Activated naive CD8-positive, alpha-beta T cell treated with anti-CD3 and anti-CD28 coated beads, Interleukin-2, amount 10 ng/mL, durations not matched to agents 7 days and 5 days (primary cell): ENCODE measurements at places on chromosomes 13 and 19.

DNA sequence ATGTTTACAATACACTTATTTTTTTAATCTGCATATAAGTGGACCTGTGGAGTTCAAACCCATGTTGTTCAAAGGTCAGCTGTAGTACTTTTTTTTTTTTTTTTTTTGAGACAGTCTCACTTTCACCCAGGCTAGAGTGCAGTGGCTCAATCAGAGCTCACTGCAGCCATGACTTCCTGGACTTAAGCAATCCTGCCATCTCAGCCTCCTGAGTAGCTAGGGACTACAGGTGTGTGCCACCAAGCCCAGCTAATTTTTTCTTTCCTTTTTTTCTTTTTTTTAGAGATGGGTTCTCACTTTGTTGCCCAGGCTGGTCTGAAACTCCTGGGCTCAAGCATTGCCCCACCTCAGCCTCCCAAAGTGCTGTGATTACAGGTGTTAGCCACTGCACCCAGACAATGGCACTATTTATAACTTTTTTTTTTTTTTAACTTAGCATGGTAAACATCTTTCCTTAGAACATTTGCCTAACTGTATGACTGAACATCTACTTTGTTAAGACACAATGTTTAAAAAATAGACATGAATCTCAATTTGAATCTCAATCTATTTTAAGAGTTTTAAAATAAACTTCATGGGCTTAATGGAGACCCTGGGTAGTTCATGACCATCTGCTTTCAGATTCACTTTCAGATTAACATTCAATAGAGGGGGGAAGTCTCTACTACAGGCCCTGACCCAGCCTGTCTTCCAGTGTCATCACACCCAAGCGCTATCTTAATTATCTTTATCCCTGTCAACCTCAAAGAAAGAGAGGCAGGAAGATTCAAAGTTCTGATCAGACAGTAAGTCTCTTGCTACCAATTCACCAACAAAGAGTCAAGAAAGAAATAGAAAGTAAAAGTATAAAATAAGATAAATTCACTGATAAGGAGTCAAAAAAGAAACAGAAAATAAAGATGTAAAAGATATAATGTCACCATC is 97.7 kb upstream of the DOCK9 start:
- DNase-seq, result no peak

DNA sequence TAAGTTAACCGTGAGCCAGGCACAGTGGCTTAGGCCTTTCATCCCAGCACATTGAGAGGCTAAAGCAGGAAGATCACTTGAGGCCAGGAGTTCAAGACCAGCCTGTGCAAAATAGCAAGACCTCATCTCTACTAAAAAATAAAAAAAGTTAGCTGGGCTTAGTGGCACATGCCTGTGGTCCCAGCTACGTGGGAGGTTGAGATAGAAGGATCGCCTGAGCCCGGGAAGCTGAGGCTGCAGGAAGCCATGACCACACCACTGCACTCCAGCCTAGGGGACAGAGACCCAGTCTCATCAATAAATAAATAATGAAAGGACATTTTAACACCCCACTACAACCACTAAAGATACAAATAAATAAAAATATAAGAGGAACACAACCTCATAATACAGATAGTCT is 21.6 kb downstream of the LSM14A start:
- no peak for DNase-seq

DNA sequence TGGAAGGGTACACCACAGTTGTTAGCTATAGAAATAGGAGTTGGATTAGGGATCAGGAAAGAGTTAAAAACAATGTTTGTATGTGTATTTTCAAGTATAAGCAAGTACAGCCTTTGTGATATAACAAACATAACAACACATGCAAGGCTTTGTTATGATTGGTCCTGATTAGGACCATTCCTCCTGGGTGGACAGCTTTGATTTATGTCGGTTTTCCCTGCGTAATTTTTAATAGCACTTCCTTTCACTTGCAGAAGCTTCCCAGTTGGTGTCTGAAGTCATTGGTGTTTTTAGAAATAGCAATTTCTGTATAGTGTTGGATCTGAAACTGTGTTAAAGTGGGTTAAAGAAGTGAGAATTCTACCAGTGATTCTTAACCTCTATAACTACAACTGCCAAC is 10.0 kb downstream of the FNDC3A start:
- no peak for DNase-seq

DNA sequence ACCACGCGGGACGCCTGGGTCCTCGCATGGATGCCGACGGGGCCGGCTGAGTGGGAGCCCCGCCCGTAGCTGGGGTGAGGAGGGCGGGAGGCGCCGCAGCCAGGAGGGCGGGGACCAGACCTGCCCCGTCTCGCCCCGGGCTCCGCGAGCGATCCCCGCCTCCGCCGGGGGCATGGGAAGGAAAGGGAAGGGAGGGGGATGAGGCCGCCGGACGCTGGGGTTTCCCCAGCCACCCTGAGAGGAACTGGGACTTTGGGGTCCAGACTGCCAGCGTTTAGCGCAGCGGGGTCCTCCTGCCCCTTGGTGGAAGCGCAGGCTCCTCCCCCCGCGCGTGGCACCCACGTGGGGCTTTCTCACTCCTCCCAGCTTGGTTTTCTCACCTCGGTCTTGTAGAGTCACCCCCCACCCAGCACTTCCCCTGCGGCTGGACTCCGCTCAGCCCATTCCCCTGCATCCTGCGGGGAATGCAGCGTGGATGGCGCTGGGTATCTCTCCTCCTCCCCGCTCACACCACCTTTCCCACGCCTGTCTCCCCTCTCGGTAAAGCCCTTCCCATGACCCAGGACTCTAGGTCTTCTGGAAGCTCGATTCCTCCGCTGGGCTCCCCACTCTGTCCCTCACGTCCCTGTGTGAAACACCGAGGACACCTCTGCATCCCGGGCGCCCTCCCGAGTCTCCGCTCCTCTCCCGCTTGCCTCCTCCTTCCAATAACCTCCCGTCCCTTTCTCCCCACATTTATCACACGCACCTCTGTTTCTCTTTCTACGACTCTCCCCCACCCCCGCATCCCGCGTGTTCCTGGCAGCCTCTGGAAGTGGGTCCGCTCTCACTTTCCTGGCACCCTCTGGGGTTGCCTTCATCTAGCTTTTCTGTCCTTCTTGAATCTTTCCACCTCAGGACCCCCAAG is 2.1 kb downstream of the TGFB1 start:
- peak; percentile 89 for DNase-seq

DNA sequence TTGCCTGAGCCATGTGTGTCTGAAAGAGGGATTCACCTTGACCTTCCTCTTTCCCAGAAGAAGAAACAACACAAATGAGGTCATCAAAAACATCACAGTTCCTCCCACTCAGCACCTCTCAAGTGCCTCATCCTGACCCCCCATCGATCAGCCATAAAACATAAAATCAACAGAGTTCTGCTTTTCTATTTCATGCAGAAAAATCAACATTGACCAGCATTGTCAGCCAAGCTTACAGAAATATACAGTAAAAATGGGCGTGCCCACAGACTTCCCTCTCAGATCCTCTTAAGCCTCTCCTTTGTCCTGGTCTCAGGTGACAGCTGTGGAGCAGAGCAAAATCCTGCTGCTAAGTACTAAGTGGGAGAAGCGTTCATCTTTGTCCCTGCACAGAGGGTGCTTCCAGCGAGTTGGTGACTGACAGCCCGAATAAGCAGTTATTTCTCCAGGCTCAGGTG is 213.3 kb downstream of the OLFM4 start:
- DNase-seq, result no peak

- DNase-seq, result no peak
These were observed 101.2 kb downstream of the WASF3 start for GRCh38 chr13:26658448-26659385.

GRCh38 chr19:49387936-49388372 is at the start of gene KASH5:
Gene KASH5 (plus strand): TSS chr19:49388249. CDS start chr19:49390884, 2,635 bp downstream.
- DNase-seq, result peak; percentile 87

- DNase-seq, result no peak
These were observed 574 bp downstream of the VMAC start for GRCh38 chr19:5905114-5905778.

DNA sequence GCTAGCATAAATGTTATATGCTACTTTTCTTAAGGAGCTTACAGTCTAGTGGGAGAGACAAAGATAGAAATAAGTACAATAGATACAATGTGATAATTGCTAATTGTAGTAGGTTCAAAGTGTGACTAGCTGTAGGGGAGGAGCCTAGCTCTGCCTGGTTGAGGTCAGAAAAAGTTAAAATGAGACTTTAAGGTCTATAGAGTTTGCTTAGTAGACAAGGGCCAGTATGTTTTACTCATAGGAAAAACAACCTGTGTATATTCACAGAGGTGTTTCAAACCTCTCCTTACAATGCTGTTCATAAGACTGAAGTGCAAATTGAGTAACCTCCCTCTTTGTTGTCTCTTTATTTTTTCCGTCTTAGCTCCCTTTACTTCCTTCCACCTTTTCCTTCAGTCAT is 56.1 kb downstream of the PDS5B start:
- no peak for DNase-seq

GRCh38 chr13:110399801-110400200 is 92.7 kb downstream of the COL4A2 start:
- no peak for DNase-seq

GRCh38 chr19:51552996-51553725 is 17.9 kb upstream of the ZNF175 start:
- DNase-seq, result peak; percentile 69

DNA sequence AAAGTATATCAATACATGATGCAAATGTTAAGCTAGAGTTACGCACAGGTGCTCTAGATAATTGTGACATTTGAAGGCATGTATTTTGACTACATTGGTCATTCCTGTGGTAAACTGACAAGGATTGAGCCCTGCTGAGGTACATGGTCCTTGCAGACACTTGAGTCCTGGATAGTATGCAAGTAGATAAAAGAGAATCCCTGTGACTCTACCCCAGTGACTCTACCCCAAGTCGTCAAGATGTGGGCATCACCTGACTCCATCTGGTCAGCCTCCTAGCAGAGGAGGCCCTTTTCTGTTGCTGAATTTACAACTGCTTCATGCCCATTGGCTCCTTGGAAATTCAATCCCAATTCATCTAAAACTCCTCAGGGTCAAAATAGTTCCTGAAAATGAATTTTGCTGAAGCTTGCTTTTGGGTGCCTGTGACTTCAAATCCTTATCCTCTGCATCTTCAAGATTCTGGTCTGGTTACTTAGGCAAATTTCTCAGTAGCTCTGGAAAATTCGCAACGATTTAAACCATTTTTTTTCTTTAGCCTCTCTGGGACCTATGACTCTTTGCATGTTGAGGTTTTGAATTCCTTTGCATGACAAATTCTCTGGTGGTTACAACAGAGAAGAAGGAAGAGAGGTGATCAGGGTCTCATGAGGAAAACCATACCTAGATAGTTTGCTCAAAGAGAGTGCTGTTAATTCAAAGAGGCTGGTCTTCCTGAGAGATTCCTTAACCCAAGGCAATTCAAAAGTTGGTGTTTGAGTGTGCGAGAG is 422.1 kb downstream of the FGF9 start:
- DNase-seq, result no peak

- DNase-seq, result no peak
These were observed 391 bp downstream of the KLF1 start for GRCh38 chr19:12886651-12886968.

- DNase-seq, result no peak
These were observed 930.0 kb upstream of the SLITRK6 start for GRCh38 chr13:86729206-86729605.

DNA sequence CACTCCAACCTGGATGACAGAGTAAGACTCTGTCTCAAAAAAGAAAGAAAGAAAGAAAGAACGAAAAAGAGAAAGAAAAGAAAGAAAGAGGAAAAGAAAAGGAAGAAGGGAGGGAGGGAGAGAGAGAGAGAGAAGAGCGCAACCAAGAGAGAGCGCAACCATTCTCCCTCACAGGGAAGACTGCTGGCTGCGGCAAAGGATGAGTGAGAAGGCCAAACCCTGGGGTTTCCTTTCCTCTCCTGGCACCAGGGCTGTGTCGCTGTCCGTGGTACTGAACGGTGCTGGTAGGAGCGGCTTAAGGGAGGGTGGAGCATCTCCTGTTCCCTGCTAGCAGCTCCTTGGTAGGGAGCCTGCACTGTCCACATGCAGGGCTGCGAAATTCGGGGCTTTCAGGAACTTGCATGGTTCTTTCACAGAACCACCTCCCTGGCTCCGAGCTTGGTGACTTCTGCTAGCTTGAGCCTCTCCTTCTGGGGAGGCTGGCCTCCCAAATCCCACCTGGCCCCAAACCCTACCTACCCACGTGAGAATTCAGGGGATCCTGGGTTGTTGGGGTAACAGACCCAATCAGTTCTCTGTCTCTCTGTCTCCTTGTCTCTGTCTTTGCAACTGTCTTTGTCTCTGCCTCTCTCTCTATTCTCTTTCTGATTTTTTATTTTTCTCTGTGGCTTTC is 51.1 kb upstream of the ZNRF4 start:
- DNase-seq, result peak; percentile 82
